CD4-positive, alpha-beta T cell treated with Interferon gamma for 1 hour (primary cell): ENCODE measurements at places on chromosomes 11 and 22.
A peak's percentile ranks its signal among the peaks of the same experiment; 100 is the strongest.

DNA sequence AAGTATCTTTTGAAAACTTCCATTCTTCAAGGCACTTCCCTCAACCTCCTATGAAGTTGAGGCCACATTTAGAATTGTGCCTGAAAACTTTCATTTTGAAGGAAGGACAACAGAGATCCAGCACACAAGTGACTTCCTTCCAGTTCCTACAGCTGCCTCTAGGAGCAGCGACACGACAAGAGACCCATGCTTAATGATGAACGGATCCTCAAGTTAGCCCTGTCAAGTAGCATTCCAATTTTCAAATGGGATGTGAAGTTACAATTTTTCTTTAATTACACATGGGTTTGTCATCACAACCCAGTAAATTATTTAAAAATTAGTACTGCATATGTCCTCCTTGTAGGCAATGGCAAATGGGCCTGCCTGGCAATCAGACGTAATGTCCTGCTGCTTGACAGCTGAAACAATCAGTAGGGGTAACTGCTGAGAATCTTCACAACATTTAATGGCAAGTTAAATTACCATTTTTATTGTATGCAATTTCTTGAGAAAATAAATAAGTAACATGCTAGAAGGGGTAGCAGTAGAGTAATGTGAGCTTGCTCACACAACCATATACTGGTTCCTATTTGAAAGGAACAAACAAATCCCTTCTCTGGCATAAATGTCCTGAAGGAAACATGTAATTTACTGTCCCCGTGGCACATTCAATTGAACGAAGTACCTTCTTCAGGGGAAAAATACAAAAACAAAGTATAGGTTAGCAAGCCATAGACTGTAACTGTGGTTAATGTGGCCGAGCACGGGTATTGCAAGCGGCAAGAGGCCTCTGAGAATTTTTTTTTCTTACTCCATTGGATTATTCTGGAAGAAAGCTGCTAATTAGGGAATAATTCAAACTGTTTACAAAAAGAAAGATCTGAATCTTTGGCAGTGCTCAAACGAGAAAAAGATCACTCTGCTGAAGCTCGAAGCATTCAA, 288.3 kb downstream of the CADM1 start:
- no peak for DNase-seq

- DNase-seq = no peak
These were observed 4.5 kb downstream of the OR5B21 start for GRCh38 chr11:58503361-58503856.

DNA sequence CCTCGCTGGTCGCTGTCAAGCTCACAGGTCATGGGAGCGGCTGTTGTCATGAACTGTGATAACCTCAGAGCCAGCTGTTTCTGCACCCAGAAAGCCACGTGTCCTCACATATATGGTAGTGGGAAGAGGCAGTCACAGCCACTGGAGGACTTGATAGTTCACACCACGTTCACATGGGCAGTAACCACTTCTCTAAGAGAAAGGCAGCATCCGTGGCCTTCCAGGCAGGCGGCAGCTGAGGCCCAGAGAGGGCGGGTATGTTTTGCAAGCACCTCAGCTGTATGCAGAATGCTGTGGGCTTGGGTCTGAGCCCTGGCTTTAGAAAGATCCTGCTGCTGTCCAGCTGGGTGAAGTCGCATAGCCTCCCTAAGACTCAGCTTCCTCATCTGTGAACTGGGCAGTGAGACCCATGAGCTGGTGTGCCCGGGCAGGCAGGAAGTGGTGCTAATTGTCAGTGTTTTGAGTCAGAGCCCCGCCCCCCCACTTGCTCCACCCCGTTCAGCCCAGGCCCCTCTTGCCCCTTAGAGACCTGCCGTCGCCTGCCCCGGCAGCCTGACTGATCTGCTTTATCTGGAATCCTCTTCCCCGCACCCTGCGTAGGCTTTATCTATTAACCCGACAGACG, 13.3 kb downstream of the TTC38 start:
- peak; percentile 61 for DNase-seq

- no peak for DNase-seq
These were observed 18.1 kb downstream of the MAML2 start for GRCh38 chr11:96324912-96325311.

- DNase-seq = no peak
These were observed 201.0 kb upstream of the CADM1 start for GRCh38 chr11:115705200-115705599.
